ENCODE measurements at places on chromosomes 4 and X.
A peak's percentile ranks its signal among the peaks of the same experiment; 100 is the strongest.

DNA sequence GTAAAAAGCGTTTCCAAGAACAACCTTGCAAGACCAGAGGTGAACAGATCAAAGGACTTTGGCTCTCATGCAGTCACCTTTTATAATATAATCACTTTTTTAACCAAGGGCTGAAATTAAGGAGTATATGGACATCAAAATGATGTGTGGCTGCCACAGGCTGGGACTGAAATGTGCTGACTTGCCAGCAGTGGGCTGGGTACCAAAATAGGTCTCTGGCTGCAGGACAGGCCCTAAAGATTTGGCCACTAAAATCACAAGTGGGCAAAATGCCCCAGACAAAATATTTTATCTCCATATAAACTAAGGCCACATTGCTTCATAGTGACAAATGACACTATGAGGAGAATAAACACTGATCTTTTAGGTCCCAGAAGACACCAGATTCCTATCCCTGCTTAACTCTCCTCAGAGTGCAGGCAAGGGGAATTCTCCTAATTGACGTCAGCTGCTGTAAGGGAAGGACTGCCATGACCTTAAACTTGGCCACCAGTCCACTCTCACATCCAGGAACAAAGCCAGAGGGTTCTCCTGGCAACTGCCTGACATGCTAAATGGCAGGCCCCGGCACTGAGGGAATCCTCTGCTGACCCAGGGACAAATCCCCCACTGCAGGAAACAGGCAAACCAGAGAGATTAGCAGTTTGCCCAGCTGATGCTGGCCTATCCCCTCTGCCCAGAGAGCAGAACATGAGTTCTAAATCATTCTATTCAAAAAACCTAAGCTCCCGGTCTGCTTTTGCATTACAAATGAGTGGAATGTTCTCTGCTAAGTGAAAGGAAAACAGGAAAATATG, 155.8 kb downstream of the PPP3CA start:
- DNase-seq, result no peak

GRCh38 chrX:54745676-54746075, 52.4 kb downstream of the ITIH6 start:
- DNase-seq, result no peak

DNA sequence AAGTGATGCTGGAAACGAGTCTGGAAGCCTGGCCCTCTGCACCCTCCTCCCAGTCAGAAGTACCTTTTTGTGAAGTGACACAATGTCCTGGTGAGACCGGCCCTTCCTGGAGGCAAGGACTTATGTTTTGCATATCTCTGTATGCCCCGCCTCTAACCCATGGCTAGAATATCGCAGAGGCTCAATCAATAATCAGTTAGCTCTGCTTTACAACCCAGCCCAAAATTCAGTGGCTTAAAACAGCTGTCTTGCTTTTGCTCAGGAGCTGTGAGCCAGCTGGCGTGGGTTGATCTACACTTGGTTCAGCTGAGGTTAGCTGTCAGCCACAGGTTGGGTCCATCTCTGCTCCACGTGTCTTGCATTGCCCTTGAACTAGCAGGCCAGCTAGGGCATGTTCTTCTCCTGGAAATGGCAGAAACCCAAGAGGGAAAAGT, 98.8 kb upstream of the METTL14 start:
- no peak for DNase-seq

DNA sequence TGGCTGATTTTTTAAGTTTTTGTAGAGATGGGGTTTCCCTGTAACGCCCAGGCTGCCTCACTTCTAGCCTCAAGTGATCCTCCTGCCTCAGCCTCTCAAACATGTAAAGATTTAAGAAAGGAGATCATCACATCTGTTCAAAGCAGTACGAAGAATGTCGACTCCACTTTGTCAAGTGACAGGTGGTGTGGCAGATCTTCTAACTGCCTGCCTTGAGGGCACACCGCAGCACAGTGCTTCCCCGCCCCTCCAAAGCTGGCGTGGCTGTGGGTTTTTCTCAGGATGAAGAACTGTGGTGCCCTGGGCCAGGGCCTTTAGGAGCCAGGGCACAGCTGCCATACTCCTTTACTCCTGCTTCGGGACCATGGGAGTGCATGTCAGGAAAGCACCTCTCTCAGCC, 43.3 kb upstream of the MTNR1A start:
- DNase-seq, result no peak

DNA sequence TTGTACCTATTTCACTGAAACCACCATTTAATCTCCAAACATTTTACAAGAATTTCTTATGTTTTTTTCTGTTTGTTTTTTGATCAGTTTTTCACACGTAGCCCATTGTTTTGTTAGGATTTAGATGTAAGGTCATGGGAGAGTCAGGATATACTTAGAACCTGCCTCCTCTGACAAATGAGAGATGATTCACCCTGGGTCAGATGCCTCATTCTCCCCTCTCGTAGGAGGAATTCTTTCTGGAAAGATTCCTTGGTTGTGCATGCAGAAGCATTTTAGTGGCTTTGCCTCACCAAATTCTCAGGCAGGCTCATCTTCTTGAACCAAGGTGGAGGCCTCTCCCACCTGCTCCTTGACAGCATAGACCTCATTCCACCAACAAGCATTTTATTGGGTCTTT, 599.3 kb downstream of the SPRY1 start:
- DNase-seq, result no peak

DNA sequence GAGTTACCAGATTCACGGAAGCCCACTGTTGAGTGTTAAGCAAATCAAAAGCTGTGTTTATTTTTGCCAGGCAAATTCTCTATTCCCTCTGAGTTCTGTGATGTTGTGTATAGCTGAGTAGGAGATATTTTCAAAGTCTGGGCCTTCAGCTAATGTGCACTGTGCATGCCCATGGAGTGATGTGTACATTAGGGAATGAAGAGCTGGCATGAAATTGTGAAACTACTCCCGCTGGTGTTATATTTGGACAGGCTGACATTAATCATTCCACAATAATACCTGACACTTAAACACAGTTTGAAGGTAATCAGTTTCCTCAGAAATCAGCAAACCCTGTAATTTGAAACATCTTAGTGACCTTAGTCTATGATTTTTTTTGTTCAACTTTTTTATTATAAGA, 88.1 kb upstream of the MBNL3 start:
- no peak for DNase-seq

- no peak for DNase-seq
These were observed 109.5 kb upstream of the MYOZ2 start for GRCh38 chr4:119025916-119026661.

DNA sequence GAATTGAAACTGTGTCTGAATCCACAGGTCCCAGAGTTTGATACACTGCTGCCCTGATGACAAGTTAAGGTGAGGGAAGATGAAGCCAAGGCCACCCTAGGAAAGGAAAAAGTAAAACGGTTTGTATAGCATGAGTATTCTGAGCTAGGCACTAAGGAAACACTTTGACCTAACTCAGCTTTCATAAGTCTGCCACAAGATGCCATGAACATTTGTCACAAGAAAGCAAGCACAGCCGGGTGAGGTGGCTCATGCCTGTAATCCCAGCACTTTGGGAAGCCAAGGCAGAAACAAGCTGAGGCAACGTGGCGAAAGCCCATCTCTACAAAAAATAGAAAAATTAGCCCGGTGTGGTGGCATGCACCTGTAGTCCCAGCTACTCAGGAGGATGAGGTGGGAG, 34.2 kb downstream of the ELOVL6 start:
- no peak for DNase-seq

- DNase-seq, result peak; percentile 49
These were observed 16.8 kb upstream of the LAMP2 start for GRCh38 chrX:120485638-120486520.

- no peak for DNase-seq
These were observed 12.4 kb upstream of the TDO2 start for GRCh38 chr4:155891058-155891457.

DNA sequence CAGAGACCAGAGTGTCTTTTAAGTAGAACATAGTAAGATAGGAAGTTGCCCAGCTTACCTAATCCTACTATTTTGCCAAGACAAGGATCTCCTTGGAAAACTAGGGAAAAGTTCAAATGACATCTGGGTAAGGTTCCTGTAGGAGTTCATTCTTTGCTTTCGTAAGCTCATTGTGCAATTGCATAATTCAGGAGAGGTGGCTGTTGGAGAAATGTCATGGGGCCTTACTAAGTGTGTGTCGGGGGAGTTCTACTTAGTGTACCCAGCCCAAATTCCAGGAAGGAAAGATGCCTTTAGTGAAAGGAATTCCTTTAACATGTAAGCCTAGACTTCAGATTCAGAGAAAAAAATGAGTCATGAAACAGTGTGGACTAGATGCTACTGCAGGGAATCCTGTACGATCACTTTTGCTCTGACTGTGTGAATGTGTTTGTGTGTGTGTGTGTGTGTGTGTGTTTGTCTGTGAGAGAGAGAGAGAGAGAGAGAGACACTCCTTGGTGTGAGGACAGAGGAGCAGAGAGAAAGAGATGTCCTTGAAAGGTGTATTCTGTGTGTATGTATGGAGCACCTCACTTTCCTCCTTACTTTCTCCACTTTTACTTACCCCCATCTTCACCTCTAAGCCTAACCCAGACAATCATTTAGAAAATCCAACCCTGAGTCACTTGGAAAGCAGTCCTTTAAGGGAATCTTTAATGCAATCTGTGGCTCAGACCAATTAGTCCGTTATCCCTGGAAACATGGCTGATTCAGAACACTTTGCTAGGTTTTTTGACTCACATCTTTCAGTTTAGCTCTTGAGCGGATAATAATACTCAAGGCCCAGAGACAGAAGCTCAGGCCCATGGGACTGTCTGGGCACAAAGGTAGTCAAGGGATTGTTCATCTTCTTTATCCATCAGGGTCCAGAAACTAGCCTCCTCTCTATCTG, 114.5 kb upstream of the ACSL4 start:
- no peak for DNase-seq

- peak; percentile 40 for DNase-seq
These were observed 2.1 kb downstream of the SASH3 start for GRCh38 chrX:129781680-129782495.

DNA sequence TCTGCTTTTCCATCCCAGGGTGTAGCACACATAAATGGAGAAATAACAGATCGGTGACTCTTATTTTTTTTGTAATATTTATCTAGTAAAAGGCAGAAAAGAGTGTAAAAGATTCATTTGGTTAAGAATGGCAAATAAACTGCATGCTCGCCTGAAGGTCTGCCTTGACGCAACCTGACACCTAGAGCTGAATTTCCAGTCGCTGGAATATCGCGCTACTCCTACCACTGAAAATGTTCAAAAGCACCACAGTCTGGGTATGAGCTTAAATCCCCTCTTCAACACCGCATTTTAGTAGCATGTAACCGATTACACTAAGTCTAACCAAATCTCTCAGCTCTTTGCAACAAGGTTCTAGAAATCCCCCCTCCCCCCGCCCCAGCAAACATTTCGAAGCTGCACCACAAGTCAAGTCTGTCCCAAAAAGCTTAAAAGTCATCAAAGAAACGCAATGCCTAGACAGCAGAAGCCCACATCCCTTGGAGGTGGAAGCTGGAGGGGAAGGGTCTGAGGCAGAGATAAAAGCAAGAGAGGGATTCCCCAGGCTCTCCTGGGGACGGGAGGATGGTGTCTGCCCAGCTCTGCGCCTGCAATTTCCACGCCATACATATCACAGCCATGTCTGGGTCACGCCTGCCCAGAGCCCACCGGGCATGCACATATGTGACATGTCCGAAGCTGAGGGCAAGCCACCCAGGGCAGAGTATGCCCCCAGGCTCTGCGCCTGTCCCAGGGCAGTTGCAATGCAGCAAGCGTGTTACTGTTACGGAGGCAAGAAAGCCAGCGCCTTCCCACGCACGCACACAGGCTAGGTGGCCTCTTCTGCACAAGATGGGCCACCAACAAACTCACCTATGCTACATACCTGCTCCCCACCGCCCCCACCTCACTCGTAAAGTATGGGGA, 1.4 kb downstream of the FGF13 start:
- no peak for DNase-seq

DNA sequence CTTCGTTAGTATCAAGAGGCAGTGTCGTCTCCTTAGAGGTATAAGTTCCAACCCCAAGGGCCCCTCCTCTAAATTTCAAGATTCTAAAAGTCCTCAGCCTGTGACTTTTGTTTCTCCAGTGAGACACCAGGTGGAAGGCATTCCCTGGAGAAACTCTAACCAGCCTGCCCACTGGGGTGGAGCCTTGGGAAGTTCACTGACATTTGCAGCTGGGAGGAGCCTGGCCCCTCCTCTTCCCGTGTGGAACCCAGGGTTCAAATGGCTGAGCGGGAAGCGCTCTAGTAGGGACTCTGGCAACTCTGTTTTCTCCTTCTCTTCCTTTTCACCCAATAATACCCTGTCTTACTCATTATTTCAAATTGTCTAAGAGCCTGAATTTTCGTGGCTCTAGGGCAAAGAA, 325.0 kb downstream of the TLL1 start:
- no peak for DNase-seq

DNA sequence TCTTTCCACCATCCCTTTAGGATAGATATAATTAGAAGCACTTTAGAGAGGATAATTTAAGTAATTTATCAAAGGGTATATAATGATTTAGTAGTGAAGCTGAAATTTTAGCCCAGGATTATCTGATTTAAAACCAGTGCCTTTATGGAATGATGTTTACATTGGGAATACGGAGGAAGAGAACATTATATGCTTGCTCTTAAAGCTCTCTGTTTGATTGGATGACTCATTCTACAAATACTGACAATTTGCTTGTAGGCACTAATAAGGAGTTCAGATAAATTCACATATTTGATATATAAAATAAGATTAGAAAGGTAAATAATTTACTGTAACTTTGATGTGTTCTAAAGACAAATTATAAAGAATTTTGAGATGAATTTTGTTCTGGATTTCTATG, 84.7 kb downstream of the SH3BGRL start:
- no peak for DNase-seq

GRCh38 chr4:154743683-154744340, at the start of gene LRAT:
Gene LRAT (plus strand): TSS chr4:154744000. CDS start chr4:154744327, 327 bp downstream.
- peak; percentile 39 for DNase-seq

GRCh38 chr4:24611575-24611974, 27.2 kb upstream of the DHX15 start:
- DNase-seq, result no peak

DNA sequence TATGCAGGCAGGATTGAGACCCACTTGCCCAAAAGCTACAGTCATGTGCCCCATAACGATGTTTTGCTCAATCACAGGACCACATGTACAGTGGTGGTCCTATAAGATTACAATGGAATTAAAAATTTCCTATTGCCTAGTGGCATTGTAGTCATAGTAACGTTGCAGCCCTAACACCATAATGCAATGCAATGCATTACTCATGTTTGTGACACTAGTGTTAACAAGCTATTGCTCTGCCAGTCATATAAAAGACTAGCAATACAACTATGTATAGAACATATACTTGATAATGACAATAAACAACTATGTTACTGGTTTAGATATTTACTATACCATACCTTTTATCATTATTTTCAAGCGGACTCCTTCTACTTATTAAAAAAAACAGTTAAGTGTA, 50.6 kb downstream of the VGLL1 start:
- DNase-seq, result no peak

- DNase-seq, result no peak
These were observed 29.1 kb downstream of the PPP2R2C start for GRCh38 chr4:6443035-6444023.

GRCh38 chrX:124548571-124548970, 202.2 kb downstream of the SH2D1A start:
- no peak for DNase-seq

- no peak for DNase-seq
These were observed 18.5 kb downstream of the ZCCHC18 start for GRCh38 chrX:104130808-104131207.

Data from activated naive CD8-positive, alpha-beta T cell treated with anti-CD3 and anti-CD28 coated beads, Interleukin-2, amount 50 U/mL, for 24 hours (primary cell).